ENCODE measurements at places on chromosomes 5 and 9.

DNA sequence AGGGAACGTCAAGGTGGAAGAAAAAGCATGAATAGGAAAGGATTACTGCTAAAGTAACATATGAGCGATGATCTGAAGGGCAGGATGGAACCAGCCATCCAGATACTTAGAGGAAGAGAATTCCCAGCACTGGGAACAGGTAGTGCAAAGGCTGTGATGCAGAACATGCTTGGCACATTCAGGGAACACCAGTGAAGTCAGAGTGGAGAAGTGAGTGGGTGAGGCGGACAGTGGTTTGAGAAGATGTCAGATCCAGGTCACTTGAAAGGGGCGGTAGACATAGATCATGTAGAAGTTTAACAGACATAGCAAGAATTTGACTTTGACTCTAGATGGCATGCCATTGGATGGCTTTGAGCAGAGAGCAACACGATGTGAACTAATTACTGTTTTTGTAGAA, 374.2 kb downstream of the PDE4D start:
- DNase-seq = no peak

- no peak for DNase-seq
Measured at GRCh38 chr5:146873186-146873917, 5.2 kb downstream of the PPP2R2B start.

DNA sequence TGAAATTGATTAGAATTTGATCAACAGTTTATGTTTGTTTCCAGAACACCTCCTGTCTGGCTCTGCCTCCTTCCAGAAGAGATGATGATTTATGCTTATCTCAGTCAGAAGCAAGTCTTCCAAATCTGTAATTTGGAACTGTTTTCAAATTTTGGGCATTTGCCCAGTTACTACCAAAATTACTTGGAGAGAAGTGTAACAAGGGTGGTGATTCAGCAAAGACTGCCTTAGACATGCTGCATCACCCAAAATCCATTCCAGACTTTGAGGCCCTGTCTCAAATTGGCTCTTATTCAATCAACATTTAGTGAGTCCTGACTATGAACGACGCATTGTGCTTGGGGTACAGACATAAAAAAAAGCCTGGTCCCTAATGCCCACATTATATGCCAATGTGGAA, 89.4 kb downstream of the SH3TC2 start:
- no peak for DNase-seq

DNA sequence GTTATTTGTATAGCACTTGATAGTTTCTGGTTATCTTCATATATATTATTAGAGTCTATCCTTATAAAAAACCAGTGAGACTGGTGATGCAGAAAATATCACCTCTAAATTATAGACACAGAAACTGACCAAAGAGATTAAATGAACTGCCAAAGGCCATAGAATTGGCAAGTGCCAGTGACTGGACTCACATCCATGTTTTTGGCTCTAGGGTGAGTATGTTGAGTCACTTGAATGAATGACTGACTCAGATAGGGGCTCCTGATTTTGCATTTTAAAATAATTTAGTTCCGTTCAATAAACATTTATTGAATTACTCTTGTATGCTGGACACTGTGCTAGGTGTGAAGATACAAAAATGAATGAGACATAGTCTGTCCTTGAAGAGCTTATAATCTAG, 70.7 kb downstream of the NR2F1 start:
- DNase-seq = no peak

- DNase-seq = no peak
Measured at GRCh38 chr5:139668064-139668880, 20.1 kb downstream of the CXXC5 start.

DNA sequence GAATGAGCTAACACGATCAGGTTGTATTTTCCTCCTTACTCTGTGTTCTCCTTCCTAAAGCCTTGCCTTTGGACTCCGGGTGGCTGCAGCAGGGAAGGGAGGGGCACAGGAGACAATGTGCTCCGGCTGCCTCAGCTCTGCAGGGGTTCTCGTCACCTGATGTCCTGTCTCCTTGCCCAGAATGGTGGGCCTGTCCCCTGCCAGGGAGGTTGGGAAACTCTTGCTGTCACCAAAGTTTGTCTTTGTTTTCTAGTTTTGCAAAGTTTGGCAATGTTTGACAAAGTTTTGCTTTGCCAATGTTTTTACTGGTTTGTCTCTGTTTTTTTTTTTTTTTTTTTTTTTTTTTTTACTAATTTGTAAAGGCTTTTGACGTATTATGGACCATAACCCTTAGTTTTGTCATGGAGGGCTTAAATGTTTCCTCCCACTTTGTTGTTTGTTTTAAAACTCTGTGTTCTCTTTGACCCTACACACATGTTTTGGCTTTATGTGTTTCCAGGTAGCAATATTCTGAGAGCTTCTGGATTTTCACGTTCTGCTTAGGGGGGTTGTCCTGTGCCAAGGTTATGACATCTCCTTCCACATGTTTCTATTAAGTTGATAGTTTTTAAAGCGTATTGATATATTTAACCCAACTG, 49.3 kb downstream of the GADD45G start:
- DNase-seq = no peak

GRCh38 chr9:90023861-90024260, 419.0 kb downstream of the GADD45G start:
- no peak for DNase-seq

- no peak for DNase-seq
Measured at GRCh38 chr5:6722015-6722414, 8.8 kb downstream of the TENT4A start.

DNA sequence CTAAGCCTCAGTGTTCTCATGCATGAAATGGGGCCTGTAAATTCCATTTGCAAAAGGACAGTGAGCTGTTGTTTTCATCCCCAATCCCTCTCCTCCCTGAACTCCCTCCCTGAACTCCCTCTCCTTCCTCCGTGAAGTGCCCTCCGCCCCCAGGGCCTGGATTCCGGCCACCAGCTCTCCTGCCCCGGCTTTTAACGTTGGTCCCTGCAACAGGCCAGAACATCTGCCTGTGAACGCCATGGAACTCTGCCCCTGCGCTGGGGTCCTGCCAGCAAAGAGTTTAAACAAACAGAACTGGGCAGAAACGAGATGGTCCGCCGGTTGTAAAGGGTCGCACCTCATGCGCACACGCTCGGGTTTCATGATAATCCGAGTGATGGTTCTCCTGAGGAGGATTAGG, 62.4 kb downstream of the SMIM23 start:
- DNase-seq = no peak

DNA sequence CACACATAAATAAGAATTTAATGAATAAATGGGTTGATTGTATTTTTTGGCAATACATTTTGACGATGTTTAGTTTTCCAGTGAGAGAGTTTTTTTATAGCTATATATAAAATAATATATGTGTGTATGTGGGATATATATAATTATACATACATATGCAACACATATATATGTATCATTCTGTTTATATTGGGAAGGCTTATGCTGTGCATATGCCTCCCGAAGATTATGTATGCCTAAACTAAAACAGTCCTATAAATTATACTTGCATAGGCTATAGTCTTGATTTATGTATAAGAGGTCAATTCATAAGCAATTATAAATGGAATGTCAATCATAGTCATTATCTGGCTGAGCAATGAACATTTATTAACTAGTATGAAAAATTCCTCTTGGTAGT, 151.3 kb upstream of the HMHB1 start:
- no peak for DNase-seq

DNA sequence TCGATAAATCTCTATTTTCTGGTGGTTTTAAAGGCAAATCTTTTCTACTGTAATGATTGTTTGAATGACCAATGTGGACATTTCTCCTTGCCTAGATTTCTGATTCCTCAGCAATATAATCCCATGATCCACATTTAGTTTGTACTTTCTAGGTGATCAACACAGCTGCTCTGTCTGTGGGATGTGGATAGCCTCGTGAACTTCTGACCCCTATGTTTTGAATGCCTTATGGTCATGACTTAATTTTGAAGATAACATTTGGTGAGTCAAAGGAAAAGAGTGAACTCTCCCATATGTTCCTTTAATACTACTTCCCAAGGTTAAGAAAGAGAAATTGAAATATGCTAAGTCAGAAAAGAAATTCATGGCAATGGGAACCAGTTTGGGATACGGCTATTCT, 147.5 kb downstream of the CAVIN4 start:
- DNase-seq = no peak

GRCh38 chr5:157267761-157268480, 2.0 kb downstream of the CYFIP2 start:
- no peak for DNase-seq

DNA sequence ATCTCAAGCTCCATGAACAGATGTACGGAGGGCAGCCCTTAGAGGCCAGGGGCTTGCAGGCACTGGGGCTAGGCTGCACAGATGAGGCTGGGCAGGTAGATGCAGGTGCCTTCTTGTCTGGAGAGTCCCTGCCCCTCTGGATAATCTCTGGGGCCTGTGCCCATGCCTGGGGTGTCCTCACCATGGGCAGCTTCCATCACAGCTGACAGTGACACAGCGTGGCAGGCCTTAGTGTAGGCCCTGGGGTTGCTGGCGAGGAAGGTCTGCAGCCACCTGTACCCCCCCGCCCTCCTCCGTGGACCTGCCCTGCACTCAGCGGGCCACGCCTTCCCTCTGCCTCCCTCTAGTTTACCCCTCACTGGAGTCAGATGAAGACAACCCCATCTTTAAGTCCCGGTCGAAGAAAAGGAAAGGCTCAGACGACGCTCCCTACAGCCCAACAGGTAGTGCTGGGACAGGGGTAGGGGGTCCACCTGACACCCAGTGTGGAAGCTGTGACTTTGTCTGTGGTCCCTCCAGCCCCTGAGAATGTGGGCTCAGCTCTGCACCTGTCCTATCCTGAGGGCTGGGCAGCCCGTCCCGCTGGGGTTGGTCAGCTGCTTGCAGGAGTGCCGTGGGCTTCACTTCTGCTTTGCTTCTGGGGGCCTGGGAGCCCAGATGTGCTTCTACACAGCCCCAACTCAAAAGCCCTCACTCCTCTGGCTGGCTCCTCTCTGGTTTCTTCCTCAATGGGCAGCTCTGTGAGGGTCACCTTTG, 98.4 kb downstream of the PHF2 start:
- no peak for DNase-seq

- no peak for DNase-seq
Measured at GRCh38 chr9:137761032-137761431, 116.5 kb upstream of the CACNA1B start.

DNA sequence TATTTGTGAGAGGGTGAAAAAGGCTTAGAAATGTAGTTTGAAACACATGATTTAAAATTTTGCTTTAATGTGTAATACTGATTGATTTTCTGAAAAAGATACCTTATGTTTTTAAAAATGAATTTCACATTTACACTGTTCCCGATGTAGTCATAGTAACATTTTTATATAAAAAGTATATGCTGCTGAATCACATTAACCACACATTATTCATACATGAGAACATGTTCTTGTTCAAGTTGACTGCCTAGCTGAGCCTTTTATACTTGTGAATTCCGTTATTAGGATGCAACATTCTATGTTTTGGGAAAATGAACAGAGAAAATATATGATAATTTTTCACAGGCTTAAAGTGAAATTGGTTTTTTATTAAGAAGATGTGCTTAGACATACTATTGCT, 461.1 kb upstream of the NUDT12 start:
- no peak for DNase-seq

DNA sequence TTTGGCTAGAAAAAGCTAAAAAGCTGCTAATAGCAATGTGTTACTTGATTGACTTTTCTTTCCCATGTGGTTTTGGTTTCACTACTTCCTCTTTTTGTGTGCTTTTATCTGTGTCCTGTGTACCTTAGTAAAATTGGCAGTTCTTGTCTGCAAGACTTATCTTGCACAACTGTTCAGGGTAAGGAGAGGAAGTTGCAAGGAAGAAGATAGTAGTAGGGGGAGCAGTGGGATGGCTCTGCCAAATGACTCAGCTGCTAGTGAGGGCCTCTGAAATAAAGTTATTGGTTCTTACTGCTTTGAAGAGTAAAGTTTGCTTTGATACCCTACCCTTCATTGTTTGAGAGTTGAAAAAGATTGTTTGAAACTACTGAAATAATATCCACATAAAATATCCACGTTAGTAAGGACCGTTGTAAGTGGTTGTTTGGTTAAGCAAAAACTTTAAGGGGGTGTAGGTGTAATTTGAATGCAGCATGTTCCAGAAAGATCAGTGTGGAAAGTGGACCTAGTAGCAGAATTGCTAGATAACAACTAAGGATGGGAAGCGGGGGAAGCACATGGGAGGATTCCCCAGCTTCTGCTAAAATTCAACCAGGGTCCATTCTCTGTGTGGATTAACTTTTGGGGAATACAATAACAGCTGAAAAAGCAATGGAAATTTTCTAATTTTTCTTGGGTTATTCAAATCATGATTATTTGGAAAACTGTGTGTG, 123.5 kb downstream of the SCAMP1 start:
- no peak for DNase-seq

DNA sequence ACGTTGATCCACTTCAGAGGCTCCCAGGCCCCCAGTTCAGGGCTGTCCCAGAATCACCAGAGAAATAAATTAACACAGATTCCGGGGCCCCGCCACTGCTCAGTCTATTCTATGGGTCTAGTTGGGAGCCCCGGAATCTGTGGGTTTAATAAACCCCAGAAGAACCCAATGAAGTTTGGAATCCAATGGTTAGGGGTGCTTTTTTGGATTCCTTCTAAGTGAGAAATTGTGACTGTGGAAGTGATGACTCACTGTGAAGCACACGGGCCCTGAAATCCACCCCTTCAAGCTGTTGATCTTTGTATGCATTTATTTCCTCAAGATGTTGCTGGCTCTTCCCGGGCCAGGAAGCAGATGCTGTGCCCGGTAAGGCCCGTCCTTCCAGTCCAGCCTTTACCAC, 57.3 kb upstream of the SLC28A3 start:
- DNase-seq = no peak

GRCh38 chr5:172102913-172103626, 85.0 kb downstream of the STK10 start:
- DNase-seq = no peak

GRCh38 chr9:5976674-5977397, 38.6 kb downstream of the RANBP6 start:
- no peak for DNase-seq

GRCh38 chr9:133605856-133606707, 3.1 kb downstream of the FAM163B start:
- DNase-seq = no peak

DNA sequence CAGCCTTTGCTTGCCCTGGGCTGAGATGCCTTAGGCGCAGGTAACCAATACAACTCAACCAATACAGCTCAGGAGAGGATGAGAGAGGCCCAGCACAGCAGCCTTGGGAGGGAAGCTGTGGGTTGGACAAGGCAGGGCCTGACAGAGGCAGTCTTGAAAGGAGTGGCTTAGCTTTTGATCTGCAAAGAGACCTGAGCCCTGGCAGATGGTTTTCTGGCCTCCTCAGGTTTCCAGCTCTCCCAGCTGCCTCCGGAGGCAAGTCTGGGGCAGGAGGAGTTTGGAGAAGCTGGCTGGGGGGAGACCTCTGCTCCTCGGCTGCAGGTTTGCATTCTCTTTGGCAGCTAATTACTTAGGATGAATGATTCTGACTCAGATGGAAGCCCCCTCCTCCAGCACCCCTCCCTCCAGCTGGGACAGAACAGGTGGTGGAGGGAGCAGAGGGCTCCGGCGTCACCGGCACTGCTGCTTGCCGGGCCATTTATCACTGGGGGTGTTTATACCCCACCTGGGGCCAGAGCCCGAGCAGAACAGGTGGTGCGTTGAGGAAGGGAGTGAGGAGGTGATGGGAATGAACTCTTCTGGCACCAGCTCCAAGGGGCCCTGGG, 50.8 kb downstream of the TSPAN17 start:
- DNase-seq = no peak
